SK-N-MC (cell line): ENCODE measurements at places on chromosomes 3 and 15.

- no peak for DNase-seq
Observed at GRCh38 chr15:92444631-92445030, 51.0 kb downstream of the ST8SIA2 start.

GRCh38 chr3:53787016-53787415, 59.2 kb downstream of the CHDH start:
- DNase-seq, result no peak

DNA sequence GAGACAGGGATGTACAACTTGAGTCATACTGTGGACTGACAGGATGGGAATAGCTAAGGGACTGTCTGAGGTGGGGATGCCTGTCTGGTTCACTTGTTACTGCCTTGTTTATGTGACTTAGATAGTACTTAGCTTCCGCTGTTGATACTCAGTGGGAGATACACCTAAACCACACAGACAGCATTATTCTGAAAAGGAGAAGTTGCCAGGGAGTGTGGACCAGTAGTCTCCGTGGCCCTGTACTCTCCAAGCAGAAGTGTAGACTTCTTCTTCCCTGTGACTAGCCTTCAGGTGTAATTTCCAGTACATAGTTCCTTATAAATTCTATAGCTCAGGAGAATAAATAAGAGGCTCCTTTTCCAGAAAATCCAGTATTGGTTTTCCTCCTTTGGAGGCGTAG, 5.1 kb downstream of the HIGD2B start:
- DNase-seq, result no peak

GRCh38 chr3:136750897-136751315, 1.3 kb downstream of the STAG1 start:
- DNase-seq, result no peak

- DNase-seq, result no peak
Observed at GRCh38 chr15:65381445-65382145, 3.8 kb upstream of the IGDCC3 start.

DNA sequence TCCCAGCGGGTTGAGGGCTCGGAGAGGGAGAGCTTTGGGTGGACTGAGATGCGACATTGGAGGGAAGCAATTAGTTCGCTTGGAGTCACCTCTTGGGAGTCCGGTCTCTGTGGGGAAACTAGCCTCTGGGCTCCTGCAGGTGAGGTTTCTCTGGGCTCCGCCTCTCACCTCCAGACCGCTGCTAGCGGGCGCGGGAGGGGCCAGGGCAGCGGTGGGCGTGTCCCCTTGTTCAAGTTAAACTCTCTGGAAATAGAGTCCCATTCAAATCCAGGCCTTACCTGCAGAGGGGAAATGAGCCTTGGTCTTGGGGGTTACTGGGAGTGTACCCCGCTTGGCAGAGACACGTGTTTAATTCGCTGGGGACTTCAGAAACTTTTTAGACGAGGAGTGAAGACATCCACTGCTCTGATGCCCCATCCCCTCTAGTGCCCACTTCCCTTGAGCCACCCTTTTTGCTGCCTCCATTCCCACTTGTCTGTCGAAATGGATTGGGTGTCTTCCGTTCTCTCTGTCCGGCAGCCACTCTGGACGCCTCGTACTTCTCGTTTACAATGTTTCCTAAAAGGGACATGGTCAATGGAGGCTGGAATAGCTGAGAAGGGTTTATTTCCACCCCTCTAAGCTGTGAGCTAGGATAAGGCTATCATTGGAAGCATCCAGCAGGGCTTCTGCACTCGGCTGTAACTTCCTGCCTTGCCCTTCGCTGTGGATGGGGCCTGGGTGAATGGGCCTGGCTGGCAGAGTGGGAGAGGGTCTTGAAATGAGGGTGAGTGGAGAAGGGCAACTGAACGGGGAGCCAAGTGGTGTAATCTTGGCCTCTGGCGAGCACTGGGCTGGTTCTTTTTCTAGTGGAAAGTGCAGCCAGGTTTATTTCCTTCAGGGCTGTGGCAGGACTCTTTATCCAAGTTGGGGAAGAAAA, 1.1 kb downstream of the MITF start:
- DNase-seq, result no peak

DNA sequence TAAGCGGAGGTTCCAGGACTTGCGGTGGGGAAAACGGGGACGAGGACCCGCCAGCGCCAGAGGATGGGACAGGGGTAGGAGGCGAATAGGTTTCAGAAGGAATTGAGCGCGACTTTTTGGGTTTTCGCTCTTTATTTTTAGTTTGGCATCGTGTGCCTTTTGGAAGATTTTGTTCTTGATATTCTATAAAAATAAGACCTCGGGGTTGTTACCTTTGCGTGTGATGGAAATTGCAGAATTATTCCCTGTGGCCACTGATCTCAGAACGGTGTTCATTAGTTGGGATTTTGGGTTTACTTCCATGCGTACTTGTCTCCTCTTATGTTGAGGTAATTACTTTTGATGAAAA, 453 bp upstream of the CCDC14 start:
- no peak for DNase-seq

DNA sequence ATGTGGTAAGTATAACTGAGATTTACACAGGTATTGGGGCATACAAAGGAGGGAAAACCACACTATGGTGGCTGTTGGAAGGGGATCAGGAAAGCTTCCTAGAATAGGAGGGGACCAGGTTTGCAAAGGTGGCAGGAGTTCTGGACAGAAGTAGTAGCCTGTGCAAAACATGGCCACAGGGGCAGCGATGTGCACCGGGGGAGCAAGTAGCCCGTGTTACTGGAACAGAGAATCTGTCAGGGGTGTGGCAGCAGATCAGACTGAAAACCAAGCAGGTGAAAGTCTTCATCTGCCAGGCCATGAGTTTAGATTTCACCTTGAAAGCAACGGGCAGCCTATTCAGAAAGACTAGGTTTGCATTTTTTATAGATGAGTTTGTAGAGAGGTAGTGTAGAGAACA, 182.3 kb upstream of the LPP start:
- no peak for DNase-seq
